ENCODE measurements at places on chromosomes 7 and 10.

- no peak for DNase-seq
Observed at GRCh38 chr7:37054624-37055241, 330.4 kb upstream of the AOAH start.

GRCh38 chr7:47941136-47941844 lies 7.0 kb downstream of the PKD1L1 start:
- no peak for DNase-seq

DNA sequence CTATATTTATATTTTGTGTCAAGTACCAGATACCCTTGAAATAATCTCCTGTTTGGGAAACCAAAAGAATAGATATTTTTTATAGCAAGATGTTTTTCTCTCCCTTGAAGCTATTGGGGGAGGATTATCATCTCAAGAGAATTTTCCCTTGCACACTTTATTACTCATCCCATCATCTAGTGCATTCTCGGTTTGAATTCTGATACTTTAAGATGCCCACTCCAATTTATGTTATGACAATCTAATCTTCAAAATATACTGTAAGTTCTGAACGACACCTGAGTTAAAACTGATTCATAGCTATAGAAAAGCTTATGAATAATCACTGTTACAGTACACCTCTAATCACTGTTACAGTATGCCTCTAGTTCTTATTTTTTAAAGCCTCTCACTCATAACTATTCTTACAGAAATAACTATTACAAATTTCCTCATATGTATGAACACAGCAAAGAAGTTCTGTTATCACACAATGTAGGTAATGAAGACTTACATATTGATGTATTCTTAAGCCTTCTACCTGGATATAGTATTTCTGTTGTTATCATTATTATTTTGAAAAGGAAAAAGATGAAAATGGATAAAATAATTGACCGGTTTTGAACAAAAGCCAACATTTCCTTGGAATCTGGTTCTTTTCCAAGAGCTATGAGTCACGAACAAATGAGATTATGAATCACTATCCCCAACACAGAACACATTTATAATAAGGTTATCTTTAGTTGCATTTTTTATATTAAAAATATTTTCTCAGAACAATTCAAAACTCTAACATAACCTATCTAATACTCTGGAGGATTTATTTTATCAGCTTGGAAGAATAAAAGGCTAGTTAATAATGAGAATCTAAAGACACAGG lies 72.3 kb upstream of the FAM13C start:
- no peak for DNase-seq

- DNase-seq: no peak
Observed at GRCh38 chr10:31927884-31928548, 615 bp downstream of the ARHGAP12 start.

DNA sequence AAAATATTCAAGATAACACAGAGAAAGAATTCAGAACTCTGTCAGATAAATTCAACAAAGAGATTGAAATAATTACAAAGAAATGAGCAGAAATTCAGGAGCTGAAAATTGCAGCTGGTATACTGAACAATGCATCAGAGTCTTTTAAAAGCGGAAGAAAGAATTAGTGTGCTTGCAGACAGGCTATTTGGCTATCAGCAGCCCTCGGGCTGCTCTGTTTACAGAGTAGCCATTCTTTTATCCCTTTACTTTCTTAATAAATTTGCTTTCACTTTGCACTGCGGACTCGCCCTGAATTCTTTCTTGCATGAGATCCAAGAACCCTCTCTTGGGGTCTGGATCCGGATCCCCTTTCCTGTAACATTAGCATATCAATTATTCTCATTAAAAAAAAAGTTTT lies 1040.0 kb downstream of the SORCS3 start:
- no peak for DNase-seq

DNA sequence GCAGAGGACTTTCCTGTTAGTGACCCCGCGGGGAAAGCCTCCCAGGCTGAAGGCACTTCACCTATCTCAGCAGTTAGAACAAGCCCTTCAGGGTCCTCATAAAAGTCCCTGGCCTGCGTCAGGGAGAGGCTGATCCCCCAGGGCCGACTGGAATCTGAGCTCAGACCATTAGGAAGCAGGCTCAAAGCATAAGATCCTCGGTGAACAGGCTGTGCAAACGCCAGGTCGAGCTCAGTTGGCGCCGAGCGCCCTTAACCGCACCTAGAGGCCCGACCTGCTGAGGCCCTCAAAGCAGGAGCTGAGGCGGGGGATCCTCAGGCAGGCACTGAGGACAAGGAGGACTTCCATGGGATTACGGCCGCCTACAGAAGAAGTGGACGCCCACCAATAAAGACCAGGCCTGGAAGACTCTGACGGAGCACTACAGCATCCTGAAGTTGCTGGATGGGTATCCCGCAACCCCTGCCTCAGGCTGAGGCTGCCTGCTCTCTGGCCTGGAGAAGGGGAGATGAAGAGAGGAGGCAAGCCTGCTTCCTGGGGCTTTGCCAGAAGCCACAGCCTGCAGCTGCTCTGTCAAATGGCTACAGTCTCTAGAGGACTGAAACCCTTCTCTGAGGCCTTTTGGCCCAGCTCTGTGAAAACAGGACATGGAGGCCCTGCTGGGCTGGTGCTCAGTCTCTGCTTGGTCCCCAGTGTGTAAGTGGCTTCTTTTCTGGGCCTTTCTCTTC lies 29.9 kb downstream of the LIPJ start:
- DNase-seq: no peak

GRCh38 chr10:77049896-77050295 lies 587.7 kb downstream of the KCNMA1 start:
- no peak for DNase-seq

- no peak for DNase-seq
Observed at GRCh38 chr7:143979998-143980397, 20.1 kb upstream of the OR6B1 start.

DNA sequence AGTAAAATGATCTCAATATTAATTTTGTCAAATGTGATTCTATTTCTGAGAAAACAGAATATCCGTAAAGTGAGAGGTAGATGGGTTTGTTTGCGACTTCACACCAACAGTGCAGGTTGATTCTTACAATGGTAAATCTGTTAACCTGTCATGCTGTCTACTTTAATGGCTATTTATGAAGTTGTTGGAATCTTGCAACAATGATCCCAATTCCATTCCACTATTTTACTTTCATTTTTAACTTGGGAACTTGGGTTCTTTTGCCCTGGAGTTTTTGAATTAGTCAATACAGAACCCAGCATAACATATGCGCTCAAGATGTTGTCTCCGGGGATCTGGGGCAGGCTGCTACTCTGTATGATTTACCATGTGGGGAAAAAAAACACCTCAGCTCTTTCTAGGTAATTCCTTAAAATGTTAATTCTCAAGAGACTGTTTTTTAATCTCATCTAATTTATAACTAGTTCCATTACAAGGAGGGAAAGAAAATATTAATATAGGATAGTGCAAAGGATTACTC lies 1.2 kb downstream of the LGI1 start:
- DNase-seq: no peak

- no peak for DNase-seq
Observed at GRCh38 chr7:141320287-141320686, 230.9 kb upstream of the AGK start.

- DNase-seq: no peak
Observed at GRCh38 chr7:27051451-27051850, 44.3 kb downstream of the HOXA1 start.

- DNase-seq: peak; percentile 72
Observed at GRCh38 chr7:30164567-30164966, 29.8 kb downstream of the MTURN start.

- no peak for DNase-seq
Observed at GRCh38 chr7:132508724-132509353, 67.4 kb downstream of the PLXNA4 start.

DNA sequence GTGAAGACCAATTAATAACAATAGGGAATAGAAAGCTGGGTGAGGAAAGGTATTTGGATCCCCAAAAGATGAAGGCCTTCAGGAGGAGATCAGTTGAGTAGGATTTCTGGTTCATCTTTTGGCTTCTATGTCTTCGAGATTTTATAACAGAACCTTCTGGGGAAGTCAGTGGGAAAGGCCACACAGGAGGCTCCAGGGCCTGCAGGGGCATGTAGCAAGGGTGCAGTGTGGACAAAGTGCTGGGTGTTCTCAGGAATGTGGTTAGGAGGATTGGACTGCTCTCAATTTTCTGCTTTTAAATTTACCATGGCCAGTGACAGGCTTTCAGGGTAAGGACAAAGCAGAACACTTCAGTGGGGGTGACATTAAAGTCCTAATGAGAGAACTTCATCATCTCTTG lies 378.0 kb downstream of the CCSER2 start:
- DNase-seq: no peak

GRCh38 chr7:42055171-42055570 lies 181.8 kb downstream of the GLI3 start:
- DNase-seq: no peak

DNA sequence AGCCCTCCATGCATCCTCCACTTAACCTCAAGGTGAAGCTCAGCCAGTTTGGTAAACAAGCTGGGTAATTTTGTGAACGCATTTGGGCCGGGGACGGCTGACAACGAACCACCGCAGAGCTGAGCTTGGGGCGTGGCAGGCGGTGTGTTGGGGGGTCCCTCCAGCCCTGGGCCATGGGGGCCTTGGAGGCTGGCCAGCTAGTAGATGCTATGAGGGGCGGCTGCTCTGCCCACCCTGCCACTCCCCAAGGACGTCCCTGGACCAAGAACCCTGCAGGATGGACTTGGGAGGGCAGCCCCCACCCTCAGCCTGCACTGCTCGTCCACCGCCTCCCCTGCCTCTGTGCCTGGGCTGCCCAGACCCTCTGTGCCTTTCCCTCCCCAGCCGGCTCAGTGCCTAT lies 12.0 kb upstream of the SCART1 start:
- no peak for DNase-seq

DNA sequence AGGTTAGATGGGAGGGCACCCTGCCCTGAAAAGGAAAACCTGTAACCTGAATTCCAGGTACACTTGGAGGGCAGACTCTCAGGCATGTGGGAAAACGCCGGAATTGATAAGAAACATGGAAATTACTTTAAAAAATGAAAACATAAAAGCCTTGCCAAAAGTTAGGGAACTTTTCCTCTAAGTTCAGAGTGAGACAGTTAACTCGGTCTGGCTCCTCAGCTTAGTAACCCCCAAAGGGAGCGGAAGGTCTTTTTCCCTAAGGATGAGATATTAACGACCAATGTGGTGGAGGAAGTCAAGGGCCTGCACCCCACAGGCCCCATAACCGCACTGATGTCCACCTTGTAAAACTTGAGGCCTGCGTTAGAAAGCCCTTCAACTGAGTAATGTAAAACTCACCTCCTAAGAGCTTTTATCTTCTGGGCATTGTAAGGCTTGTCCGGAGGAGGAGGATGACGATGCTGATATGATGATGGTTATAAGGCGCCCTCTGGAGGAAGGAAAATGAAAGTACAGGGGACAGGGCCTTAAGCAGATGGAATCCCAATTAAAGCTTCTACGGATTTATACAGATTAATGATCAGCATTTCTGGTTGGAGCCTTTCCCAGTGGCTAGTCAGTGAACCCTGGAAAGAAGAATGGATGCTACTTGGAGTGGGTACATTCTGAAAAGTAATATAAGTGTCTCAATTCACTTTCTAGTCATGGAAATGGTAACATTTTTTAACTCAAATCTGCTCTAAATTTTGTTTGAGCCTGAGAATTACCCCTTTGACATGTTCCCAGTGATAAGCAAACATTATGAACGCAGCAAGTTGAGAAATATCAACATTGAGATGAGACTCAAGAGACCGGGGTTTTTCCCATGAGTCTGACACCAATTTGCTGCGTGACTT lies 694 bp downstream of the COL1A2 start:
- peak; percentile 33 for DNase-seq

- DNase-seq: no peak
Observed at GRCh38 chr7:17234030-17234397, 64.4 kb upstream of the AHR start.

All from COR-L47 (cell line).